Stimulated activated CD4-positive, alpha-beta T cell treated with anti-CD3 and anti-CD28 coated beads, Interleukin-1b, Interleukin-23, amount 100 ng/mL, for 1 hour (primary cell): ENCODE measurements at places on chromosomes 6 and 20.

DNA sequence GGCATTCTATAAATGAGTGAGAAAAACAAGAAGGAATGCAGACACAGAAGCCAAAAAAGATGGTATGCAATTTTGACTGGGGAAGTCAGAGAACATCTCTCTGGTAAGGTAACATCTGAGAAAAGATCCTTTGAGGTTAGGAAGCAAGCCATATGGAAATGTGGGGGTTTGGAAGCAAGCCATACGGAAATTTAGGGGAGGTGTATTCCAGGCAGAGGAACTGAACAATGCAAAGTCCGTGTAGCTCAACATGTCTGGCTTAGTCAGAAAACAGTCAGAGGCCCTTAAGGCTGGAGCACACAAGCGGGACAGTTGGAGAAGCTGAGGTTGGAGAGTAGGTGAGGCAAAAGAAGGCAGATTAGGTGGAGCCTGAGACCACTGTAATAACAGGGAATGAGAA, 35.3 kb downstream of the RALGAPA2 start:
- no peak for DNase-seq

- no peak for DNase-seq
Measured at GRCh38 chr6:117938311-117938995, 31.4 kb downstream of the SLC35F1 start.

DNA sequence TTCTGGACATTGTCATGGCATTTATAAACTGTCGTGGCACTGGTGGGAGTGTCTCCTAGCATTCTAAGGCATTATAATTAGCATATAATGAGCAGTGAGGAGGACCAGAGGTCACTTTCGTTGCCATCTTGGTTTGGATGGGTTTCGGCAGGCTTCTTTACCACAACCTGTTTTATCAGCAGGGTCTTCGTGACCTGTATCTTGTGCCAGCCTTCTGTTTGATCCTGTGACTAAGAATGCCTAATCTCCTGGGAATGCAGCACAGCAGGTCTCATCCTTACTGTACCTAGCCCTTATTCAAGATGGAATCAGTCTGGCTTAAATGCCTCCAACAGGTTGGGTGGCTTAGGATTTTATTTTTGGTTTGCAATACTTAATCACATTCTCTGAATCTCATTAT, 142.7 kb upstream of the GGTLC1 start:
- DNase-seq = no peak

DNA sequence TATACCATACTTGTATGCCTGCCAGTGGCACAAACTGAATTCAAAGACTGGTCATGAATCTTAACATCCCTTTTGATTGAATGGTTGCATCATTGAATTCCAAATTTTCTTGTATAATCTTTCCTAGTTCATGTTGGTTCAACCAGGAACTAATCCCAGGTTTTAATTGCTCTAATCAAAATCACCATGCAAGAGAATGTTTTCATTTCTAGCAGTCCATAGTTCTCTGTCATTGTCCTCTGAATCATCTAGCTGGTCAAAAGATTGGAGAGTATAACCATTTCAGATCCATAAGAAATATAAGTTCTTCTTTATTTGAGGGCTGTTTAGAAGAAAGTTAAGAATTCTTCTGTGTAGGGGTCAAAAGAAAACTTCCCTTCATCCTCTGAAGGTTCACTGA, 57.2 kb downstream of the ZNF292 start:
- DNase-seq = no peak

- no peak for DNase-seq
Measured at GRCh38 chr6:25423358-25423757, 144.2 kb downstream of the CARMIL1 start.

GRCh38 chr6:96792561-96793190, 44.6 kb downstream of the GPR63 start:
- DNase-seq = no peak

DNA sequence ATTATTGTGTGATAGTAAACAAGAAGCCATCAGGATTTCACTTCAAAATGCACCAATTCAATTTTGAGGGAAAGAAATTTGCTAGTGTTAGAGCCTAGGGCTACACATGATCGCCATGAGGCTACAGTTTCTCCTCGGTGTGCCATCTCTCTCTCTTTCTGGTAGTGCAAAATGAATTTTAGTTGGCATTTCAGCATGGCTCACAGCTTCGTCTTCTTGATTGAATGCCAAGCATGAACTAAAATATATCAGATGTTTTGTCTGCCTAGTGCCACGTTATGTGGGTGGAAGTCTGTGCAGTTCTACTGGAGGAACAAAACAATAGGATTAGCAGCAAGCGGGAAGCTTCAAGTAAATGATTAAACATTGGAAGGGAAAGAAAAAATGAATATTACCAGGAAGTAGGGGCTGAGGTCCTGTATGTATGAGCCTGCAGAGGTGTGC, 6.8 kb upstream of the MRAP2 start:
- no peak for DNase-seq

DNA sequence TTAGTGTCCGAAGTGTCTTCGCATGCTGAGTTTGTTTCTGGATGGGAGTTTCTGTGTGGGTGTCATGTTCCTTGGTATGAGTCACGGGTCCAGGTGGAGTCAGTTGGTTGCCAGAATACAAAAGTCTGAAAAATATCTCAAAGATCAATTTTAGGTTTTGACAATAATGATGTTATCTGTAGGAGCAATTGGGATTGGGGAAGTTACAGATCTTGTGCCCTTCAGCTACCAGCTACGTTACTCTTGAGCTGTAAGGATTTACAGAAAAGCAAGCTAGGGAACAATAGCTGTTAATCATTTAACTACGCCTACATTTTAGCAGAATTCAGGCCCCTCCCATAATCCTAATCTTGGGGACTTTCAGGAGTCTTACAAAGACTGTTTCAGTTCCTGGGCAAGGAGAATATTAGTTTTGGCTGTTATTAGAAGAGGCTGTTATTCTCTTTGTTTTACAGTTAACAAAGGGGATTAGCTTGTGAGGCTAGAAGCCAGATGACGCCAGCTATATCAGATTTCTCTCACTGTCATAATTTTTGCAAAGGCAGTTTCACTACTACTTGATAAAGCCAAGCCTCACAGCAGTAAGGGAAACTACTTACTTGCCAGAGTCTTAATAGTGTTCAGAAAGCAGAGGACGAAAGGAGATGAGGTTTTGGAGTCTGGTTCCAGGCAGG, 15.4 kb upstream of the SLC22A16 start:
- DNase-seq = no peak

- no peak for DNase-seq
Measured at GRCh38 chr6:80235647-80236046, 129.2 kb downstream of the BCKDHB start.

DNA sequence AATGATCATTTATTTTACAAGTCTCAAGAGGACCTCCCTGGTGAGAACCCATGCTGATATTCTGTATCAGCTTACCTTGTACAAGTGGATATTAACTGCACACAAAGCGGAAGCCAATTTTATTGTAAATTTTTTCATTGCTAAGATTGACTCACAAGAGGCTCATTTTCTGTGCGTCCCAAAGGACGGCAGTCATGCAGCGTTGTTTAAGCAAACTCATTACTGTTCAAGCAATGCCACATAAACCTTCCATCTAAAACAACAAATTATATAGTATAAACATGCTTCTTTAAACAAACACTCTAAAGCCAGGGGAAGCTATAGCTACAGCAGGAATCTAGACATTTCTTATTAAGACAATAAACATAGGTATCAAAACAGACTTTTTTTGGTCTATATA, 575.3 kb downstream of the FRK start:
- no peak for DNase-seq

DNA sequence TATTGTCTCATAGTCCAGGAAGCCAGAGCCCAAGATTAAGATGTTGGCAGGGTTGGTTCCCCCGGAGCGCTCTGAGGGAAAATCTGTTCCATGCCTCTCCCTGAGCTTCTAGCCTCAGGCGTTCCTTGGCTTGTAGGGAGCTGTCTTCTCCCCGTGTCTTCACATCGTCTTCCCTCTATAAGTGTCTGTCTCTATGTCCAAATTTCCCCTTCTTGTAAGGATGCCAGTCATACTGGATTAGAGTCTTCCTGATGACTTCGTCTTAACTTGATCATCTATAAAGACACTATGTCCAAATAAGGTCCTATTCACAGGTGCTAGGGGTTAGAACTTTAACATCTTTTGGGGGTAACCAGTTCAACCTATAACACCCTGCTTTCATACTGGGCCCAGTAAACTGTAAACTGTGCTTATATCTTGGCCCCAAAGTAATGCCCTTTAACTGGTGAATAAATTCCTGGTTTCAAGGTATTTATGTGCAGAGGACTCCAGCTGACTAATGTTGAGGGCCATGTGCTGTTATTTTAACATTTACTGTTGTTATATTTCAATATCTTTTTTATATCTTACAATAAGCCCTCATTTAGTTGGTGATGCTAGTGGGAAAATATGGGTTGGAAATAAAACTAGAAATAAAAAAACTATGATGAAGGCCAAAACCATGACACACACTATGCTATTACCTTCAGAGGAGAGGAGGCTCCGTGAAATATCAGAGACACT, 101.7 kb upstream of the IYD start:
- DNase-seq = no peak

DNA sequence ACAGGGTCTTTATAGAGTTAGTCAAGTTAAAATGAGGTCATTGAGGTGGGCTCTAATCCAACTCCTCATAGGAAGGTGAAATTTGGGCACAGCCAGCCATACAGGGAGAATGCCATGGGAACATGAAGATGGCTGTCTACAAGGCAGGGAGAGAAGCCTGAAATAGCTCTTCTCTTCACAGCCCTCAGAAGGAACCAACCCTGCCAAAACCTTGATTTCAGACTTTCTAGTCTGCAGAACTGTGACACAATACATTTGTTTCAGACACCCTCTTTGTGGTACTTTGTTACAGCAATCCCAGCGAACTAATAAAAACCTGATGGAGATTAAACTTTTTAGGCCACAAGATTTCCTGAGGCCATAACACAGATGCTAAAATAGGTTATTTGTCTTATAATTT, 43.1 kb upstream of the HECA start:
- no peak for DNase-seq

DNA sequence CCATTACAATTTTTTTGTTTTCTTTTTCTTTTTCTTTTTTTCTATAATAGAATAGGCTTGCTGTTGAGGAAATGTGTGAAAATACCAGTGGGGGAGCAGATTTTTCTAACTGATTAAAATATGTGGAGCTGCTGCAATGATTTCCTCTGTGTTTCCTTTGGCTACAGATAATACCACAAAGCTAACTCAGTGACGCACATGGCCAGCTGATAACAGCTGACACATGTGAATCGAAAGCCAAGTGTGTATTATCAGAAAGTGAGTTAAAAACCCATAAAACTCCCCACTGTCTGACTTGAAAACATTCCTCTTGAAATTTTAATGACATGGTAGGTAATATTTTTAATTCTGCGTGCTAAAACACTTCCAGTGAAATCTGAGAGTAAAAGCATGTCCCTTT, 70.8 kb upstream of the AHI1 start:
- no peak for DNase-seq

DNA sequence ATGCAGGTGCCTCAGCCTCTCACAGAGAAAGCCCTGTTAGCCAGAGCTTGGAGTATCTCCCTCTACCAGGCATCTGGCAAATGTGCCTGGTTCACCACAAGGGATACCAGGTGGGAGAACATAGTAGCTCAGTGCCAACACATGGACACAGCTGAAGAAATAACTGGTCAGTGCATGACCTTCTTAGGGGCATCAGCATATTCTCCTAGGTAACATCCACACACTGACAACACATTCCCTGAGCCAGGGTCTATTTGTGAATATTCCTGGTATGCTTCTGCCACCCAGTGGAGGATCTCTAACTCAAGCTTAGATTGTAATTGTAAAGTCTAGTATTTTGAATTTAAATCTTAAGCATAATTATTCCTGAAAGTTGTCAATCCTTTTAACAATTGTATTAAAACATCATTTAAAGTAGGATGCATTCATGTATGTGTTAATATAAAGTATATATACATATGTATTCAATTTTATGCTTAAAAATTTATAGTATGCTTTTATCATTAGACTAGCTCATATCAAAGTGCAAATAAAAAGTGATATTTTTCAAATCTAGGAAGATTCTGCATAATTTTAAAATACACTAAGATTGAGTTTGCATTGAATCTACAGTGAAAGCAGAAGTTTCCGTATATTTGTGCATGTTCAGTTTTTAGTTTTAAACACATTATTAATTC, 45.3 kb upstream of the COL21A1 start:
- no peak for DNase-seq

GRCh38 chr6:6591778-6592465, 3.4 kb downstream of the LY86 start:
- DNase-seq = no peak

- no peak for DNase-seq
Measured at GRCh38 chr6:79782792-79783580, 151.9 kb downstream of the SH3BGRL2 start.

DNA sequence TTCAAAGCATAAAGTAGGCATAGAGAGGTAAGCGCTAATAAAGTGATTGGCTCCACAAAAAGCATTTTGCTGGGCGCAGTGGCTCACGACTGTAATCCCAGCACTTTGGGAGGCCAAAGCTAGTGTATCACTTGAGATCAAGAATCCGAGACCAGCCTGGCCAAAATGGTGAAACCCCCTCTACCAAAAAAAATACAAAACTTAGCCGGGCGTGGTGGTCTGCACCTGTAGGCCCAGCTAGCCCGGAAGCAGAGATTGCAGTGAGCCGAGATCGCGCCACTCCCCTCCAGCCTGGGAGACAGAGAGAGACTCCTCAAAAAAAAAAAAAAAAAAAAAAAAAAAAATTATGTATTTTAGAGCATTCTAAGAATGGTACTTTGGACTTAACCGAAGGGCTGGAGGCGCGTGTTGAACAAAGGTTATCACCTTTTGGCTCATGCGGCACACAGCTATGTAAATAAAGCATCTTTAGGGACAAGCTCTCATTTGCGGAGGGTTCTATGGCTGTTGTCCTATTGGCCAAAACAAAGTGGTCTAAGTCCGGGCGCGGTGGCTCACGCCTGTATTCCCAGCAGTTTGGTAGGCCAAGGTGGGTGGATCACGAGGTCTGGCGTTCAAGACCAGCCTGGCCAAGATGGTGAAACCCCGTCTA, 17.4 kb downstream of the HFE start:
- DNase-seq = no peak

GRCh38 chr20:46408281-46408731, 1.9 kb upstream of the ELMO2 start:
- DNase-seq = no peak
